ENCODE measurements at places on chromosomes 11 and 22. TPM values are rescaled to one million over a fixed set of nuclear protein-coding genes. Genes with fewer than 3 reads are reported as not detected.

GRCh38 chr11:130874396-130874795 lies 41.9 kb downstream of the SNX19 start:
- ATAC-seq: no peak

- no peak for ATAC-seq
Observed at GRCh38 chr22:23556026-23556620, 24.0 kb downstream of the IGLL1 start.

The PYGM gene
- total RNA-seq: 1.1 TPM

- ATAC-seq: peak; percentile 83
Observed at GRCh38 chr11:27861706-27862430, 161.6 kb upstream of the BDNF start.

DNA sequence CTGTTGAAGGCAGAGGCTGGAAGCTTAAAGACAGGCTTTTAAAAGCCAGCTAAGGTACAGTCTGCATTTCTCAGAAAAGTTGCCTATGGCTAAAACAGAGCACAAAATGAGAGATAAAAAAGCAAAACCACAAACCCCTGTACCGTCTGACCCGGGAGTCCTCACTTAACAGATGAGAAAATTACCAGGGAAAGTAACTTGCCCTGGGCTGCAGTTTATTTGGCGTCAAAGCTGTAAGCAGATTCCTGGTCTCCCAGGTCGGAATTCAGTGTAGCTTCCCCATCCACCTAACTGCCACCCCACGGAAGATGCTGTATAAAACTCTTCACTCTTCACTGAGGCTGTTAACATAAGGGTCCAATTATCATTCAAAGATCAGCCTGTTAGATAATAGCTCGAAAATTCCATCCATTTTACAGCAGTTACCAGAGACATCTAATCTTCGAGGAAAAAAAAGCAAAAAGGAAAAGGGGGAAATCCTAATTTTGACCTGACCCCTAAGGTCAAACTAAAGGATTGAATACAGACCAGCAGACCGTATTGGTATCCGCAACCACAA lies 1.5 kb downstream of the TCF20 start:
- no peak for ATAC-seq

- peak; percentile 17 for ATAC-seq
Observed at GRCh38 chr11:57458410-57459163, 1.7 kb upstream of the RTN4RL2 start.

DNA sequence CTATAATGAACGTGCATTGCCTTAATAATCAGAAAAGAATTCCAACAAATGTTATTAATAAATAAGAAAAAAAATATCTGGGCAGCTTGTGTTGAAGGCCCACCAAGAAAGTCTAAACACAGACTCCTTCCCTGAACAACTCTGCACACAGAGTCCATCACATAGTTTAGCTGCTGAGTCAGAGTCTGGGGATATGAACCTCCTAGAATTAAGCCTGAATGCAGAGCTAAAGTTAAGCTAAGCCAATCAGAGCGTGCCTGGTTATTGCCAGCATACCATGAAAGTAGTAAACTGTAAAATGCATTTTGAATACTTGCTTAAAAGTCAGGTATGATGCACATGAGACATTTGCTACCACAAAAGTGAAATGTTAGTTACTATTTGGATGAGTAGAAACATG lies 25.6 kb upstream of the TENM4 start:
- ATAC-seq: no peak

The TPH1 gene
- total RNA-seq: 0.79 TPM

DNA sequence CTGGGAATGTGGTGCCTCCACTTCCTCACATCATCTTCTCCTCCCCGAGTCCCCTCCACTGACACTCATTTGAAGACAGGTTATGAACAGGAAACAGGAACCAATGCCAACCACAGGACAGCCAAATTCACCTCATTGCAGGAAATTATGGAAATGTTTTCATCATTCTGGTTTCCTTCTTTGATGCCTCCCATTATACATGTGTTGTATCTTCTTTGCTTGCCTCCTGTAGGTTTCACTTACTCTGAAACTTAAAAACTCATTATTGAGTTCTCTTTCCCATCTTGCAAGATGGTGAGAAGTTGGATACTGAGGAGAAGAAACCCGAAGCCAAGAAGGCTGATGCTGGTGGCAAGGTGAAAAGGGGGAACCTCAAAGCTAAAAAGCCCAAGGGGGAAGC lies 108.5 kb downstream of the PHF21B start:
- ATAC-seq: no peak

DNA sequence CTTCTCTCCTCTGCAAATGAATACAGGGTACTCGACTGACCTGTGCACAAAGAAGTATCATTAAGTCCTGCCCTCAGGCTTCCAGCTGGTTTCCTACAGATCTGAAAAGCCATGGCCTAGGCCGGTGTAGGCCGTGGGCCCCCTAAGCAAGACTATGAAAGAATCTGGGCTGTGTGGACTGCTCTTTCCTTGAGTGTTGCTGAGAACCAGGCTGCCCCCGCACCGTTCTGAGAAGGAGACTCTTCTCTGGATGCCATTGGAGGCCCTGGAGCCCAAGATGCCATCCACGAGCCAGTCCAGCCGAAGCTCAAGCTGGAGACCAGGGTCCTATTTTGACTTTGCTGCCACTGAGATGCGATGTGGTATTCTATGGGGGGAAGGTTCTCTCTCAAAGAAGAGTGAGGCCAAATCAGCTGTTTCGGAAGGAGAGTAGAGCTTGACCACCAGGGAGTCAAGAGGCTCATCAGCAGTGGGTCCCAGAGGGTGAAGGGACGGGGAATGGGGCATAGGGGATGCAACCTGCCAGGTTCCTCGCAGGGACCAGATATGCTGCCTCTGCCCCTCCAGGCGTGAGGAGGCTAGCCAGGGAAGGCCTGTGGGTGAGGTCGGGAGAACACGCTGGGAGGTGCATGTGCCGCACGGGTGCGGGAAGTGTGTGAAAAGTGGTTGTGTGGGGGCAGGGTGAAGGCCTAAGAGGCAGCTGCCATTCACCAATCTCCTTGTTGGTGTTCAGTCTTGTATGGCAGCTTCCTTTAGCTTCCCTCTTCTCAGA lies 96.4 kb upstream of the B3GAT1 start:
- no peak for ATAC-seq

The HTR3B gene
- 0.21 TPM for total RNA-seq

The SYT13 gene
- 46.0 TPM for total RNA-seq

The ZP1 gene
- not detected for total RNA-seq

The BTBD18 gene
- total RNA-seq: 0.81 TPM

The SCUBE1 gene
- total RNA-seq: 4.6 TPM

The PTPRCAP gene
- total RNA-seq: 0.22 TPM

DNA sequence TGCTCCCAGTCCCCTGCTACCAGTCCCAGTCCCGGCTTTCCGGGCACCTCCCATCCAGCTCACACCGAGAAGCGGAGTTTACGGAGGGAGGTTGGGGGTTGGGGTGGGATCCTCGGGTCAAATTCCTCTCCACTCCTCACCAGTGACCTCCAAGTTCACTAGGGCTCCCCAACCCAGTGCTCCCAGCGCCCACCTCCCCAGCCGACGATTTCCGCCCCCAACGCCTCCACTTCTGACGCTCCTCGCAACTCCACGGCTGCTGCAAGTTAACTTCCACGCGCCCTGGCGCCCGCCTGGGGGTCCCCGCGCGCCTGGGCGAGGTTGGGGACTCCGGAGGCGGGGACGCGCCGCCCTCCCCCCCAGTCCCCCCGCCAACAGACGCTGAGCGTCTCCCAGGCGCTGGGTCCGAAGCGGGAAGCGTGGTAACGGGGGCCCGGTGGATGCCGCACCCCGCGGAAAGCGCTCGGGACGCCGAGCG lies 526 bp downstream of the TPST2 start:
- ATAC-seq: peak; percentile 9

GRCh38 chr11:126765196-126765595 lies 235.4 kb downstream of the KIRREL3 start:
- ATAC-seq: no peak

The HSPB2 gene
- 0.87 TPM for total RNA-seq

Data from motor neuron (in vitro differentiated cells).